ENCODE measurements at places on chromosomes 12 and 14.

GRCh38 chr14:52235434-52235833 lies 32.1 kb upstream of the PTGDR start:
- no peak for DNase-seq

DNA sequence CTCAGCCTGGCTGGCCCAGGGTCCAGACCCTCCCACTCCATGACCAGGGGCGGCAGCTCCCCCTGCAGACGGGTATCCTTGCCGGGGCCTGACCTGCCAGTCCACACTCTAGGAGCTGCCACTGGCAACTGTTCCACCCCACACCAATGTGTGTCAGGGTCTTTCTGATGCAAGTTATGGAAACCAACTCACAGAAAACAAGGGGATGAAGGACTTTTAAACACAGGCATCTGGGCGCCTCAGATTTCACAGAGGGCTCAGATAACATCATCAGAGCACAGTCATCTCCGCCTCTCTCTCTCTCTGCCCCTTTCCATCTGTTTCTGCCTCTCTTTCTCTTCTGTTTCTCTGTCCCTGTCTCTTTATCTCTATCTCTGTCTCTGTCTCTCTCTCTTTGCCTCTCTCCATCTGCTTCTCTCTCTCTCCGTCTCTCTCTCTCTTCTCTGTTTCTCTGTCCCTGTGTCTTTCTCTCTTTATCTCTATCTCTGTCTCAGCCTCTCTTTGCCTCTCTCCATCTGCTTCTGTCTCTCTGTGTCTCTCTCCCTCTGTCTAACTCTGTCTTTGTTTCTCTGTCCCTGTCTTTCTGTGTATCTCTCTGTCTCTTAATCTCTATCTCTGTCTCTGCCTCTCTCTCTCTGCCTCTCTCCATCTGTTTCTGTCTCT lies 67.4 kb upstream of the FBRSL1 start:
- DNase-seq: no peak

DNA sequence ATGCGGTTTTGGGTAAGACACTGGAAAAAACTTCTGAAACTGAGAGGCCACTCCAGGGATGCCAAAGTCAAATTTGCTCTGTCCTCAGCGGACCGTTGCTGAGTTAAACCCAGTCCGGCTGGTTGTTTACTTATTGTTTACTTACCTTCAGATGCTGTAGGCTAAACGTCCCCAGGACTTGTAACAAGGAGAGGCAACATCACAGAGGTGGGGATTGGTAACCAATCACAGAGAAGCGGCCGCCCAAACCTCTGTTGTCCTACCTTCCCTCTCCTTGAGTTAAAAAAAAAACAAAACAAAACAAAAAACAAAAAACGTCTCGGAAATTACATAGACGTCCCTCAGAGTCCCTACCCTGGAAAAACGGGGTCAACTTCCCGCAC lies 380 bp downstream of the ANO2 start:
- DNase-seq: no peak

DNA sequence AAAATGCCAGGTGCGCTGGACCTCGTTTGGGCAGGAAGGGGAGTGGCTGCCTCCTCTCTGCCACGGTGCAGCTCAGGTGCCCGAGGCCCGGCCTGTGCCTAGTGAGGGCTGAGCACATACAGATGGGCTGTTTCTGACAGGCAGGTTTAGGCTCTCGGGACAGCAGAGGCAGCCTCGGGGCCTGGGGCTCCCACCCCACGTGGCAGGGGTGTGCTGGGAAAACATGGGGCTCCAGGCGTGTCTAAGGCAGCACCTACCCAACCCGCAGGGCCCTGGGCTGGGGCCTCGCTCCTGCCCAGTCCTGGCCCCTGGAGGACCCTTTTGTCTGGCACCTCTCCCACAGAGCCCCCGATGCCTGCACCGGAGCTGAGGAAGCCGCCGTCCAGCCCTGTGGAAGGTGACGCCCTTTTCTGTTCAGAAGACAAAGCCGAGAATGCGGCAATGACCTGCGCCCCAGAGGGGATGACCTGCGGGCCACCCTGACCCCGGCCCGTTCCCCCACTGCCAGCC lies 76.4 kb upstream of the GALNT9 start:
- no peak for DNase-seq

GRCh38 chr12:3725388-3726115 lies 27.4 kb downstream of the CRACR2A start:
- DNase-seq: no peak

DNA sequence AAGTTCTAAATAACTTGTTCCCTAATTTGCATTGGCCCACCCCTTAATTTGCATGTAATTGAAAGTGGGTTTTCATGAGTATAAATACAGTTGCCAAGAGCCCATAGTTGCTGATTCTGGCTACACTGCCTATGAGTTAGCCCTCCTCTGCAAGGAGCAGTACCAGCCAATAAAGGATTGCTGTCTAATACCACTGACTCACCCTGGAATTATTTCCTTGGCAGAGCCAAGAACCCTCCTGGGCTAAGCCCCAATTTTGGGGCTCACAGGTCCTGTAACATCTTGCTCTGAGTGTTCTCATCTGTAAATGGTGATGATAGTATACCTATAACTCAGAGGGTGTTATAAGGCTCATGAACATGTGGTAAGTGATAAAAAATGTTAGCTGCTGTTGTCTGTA lies 6.8 kb downstream of the TTC8 start:
- DNase-seq: no peak

GRCh38 chr12:2775431-2775830 lies 19.3 kb upstream of the FKBP4 start:
- no peak for DNase-seq

DNA sequence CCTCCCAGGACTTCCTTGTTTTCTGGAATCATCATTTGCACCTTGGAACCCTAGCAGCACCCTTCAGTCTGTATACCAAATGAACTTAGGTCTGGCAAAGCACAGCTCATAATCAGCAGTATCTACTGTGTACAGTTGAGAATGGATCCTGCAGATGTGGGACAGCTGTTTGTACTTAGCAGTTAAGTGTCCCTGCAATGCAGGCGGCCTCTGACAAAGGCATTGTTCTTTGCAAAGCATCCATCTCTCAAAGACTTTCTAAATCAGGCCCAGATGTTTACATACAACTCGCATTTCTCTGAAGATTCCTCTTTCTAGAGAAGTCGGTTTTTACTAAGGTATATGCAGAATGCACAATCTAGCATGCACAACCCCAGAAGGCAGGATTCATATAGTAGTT lies 170.5 kb upstream of the RBM19 start:
- DNase-seq: no peak

DNA sequence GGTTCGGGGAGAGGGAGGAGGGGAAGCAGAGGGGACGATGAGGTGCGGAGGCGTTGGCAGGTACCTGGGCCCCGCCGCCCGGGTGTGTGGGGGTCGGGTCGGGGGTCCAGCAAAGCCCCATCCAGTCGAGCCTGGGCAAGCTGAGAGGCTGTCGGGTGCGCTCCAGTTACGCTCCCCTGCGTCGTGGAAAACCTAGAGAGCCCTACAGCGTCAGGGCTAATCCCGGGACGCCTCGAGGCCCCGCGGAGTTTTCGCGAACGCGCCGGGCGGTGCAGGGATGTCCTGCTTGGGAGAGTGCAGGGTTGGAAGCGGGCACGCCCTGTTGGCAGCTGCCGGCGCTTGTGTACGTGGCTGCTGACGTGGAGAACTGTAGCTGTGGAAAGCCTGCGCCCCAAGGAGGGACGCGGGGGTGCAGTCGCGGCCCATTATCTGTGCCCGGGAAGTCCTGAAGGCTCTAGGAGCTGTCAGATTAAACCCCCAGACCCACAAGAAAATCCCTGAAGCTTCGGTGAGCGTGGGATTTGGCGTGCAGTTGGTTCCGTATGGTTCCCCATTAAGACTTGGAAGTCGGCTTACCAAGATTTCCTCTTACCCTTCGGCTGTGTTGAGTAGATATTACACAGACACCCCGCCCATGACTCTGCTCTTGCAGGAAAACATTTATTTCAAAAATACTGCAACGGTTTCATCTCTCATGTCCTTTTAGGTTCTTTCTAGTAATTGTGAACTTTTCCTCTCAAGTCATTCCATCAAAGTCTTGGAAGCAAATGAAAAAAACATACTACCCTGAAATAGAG lies 11.3 kb upstream of the SLC38A2 start:
- DNase-seq: no peak

DNA sequence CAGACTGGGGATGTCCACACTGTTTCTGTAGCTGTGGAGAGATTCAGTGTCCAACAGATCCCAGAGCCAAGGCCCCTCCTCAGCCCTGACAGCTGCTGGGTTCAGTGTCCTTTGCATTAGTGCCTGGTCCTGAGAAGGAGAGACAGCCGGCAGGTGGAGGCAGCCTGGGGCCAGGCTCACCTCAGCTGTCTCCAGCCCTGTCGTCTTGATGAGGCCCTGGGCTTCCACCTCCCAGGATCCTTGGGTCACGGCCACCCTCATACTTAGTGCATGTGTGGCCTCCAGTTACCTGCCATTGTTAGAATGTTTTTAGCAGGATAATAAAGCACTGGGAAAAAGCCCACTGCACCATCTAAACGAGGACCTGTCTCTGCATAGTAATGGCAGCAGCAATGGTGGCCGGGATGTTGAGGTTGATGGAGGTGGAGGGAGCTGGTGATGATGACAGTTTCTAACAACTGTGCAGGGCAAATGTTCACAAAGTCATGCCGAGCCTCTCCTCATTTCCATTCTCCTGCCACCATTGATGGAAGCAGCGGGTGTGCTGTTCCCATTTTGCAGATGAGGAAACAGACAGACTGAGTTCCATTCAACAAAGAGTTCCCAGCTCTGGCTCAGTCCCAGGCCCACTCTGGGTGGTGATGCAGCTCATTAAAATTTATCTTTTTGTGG lies 17.7 kb downstream of the ASB2 start:
- no peak for DNase-seq

- no peak for DNase-seq
These were observed 1.5 kb upstream of the DIABLO start for GRCh38 chr12:122227341-122227740.

- no peak for DNase-seq
These were observed 58.7 kb upstream of the REP15 start for GRCh38 chr12:27637524-27637923.

DNA sequence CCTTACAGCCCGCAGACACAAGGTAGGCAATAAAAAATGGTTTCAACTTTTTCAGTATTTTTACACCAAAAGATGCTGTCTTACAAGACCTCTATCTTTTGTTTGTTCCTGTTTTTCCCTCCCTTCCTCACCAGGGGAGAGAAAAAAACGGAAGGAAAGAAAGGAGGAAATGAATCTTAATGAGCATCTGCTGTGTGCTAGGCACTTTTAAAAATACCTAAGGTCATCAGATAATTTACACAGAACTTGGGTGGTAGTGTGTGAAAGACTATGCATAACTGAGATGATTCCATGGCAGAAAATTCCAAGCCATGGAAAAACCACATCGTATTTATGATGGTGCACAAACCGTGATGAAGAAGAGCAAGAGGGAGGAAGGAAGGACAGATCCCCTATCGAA lies 121.2 kb downstream of the DIP2B start:
- DNase-seq: no peak

DNA sequence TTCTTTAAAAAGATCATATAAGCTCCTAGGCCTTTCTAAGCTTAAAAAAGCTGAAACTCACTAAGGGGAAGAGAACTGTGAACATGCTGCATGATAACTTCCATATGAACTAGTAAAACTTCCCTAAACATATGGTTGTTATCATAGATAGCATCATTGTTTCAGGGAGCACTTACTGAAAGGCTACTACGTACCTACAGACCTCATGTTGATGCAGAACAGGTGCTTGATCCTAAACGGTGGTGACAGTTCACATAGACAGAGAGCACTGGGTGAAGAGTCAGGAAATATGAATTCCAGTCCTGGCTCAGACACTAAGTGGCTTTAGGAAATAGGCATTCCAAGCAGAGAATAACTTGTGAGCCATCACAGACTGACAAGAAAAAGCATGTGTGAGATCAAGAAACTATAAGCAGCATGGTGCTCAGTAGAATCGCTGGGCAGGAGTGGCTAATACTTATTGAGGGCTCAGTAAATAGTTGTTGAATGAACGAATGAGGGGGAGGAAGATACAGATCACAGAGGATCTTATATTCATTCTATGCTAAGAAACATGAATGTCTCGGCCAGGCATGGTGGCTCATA lies 78.4 kb upstream of the NUDT4 start:
- no peak for DNase-seq

- no peak for DNase-seq
These were observed 3.9 kb downstream of the CEP170B start for GRCh38 chr14:104868811-104869572.

GRCh38 chr12:88805286-88805685 lies 225.0 kb upstream of the KITLG start:
- no peak for DNase-seq

DNA sequence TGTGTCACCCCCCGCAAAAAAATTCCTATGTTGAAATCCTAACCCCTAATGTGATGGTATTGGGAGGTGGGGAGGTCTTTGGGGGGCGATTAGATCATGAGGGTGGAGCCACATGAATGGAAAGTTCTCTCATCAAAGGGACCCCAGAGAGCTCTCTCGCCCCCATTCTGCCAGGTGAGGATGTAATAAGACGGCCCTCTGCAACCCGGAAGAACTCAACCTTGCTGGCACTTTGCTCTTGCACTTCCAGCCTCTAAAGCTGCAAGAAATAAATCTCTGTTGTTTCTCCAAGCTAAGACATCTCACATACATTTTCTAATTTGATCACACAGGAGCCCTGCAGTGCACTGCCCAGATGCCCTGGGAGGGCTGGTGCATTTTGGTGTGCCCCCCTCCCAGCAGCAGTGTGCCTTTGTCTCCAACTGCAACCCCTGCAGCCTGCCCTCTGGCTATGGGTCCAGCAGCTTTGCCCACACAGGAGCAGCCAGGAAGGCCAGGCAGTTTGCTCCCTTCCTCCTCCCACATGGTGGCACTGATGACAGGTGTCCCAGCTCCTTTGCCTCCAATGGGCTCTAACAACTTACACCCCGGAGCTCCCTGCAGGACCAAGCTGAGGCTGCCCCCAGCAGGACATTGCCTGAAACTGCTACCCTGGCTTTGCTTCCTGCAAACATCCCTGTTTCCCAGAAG lies 59.3 kb downstream of the C14orf132 start:
- DNase-seq: no peak

- no peak for DNase-seq
These were observed 2.3 kb upstream of the NEMP1 start for GRCh38 chr12:57080855-57081254.

DNA sequence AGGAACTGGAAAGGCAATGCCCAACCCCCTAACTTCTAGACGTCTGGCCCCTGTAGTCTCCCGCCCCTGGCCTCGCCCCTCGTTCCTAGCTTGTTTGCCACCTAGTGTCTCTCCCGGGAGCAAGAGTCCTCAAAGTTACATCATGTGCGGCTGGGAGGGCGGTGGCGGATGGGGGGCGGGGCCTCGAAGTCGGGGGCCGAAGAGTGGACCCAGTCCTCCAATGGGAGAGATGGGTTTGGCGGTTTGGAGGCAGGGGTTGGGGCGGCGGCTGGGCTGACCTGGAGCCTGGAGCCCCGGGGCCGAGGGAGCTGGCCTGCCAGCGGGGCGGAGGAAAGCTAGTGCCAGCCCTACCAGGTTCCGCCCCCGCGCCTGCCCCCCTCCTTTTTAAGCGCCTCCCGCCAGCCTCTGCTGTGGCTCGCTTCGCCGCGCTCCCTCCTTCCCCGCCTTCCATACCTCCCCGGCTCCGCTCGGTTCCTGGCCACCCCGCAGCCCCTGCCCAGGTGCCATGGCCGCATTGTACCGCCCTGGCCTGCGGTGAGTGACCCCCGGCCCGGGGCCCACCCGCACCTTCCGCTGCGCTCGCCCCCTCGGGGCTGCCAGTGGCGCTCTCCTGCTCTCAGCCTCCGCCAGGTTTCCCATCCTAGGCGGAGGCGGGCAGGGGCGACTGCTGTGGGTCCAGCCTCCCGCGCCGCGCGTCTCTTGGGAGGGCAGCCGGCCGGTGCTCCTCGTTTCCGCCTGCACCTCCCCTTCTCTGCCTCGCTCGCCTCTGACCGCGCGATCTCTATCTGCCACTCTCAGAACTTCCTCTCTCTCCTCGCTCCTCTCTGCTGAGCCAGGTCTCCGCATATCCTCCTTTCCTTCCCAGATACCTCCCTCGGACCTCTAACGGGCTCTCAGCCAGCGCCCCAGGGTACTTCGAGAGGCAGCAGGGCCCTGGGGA lies at the start of gene PCK2:
PCK2 (plus strand) TSS at position 411 of the 940 bp plus-strand sequence; CDS start at position 506, 95 bp downstream.
- peak; percentile 76 for DNase-seq
